ENCODE measurements at places on chromosomes 7 and 10.

- no peak for DNase-seq
Observed at GRCh38 chr7:158443688-158444483, 143.7 kb downstream of the PTPRN2 start.

- no peak for DNase-seq
Observed at GRCh38 chr7:28890137-28890536, 68.0 kb downstream of the TRIL start.

DNA sequence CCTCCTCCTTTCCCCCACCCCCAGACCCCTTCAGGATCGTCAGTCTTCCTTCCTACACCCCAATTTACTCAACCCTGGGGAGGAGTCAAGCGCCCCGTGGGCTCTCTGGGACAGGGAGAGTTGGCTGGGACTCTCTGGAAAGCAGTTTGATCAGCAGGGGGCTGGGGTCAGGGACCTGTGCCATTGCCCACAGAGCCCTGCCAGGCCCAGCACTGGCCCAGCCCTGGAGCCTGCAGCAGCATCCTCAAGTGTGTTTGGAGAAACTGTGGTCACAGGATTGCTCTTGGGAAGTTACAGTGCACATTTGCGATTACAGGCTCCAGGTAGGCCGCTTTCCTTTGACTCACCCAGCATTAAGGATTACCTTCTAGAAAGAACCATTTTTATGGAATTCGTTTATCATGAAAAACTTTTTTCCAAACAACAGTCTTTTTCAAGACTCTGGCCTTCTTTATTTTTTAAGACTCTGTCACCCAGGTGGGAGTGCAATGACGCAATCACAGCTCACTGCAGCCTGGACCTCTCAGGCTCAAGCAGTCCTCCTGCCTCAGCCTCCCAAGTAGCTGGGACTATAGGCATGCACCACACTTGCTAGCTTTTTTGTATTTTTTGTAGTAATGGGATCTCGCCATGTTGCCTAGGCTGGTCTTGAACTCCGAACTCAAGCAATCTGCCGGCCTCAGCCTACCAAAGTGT, 50.7 kb downstream of the CHST3 start:
- DNase-seq: no peak

GRCh38 chr10:88211230-88211629, 347.8 kb downstream of the PTEN start:
- no peak for DNase-seq

DNA sequence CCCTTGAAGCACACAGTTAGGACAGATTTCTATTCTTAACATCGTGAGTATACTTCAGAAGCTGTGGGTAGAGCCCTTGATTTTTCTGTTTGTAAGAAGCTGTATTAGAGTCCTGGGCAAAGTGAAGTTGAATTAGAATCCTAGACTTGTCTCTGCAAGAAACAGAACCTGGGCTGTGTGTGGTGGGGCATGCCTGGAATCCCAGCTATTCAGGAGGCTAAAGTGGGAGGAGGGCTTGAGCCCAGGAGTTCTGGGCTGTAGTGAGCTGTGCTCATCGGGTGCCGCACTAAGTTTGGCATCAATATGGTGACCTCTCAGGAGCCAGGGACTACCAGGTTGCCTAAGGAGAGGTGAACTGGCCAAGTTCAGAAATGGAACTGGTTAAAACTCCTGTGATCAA, 183.4 kb downstream of the GNAI1 start:
- DNase-seq: no peak

DNA sequence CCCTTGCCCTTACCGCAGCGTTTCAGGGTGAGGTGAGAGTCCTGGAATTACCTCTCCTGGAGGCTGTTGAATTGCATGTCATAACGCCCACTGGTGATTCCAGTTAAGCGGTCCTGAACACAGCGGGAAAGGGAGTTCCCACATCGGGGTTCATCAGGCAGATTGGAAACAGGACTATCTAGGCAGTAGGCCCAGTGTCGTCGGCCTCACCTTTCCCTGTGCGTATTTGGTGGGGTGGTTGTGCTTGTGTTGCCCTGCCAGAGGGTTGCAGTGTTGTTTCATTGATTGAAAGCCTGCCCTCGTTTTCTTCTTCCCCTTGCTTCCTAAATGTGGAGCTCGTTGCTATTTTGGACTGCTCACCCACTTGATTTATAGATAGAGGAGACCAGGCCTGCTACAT, 10.6 kb upstream of the SUN1 start:
- DNase-seq: no peak

GRCh38 chr7:114466917-114467316, 52.3 kb downstream of the FOXP2 start:
- DNase-seq: no peak

GRCh38 chr10:123521076-123521475, 145.1 kb upstream of the GPR26 start:
- no peak for DNase-seq

DNA sequence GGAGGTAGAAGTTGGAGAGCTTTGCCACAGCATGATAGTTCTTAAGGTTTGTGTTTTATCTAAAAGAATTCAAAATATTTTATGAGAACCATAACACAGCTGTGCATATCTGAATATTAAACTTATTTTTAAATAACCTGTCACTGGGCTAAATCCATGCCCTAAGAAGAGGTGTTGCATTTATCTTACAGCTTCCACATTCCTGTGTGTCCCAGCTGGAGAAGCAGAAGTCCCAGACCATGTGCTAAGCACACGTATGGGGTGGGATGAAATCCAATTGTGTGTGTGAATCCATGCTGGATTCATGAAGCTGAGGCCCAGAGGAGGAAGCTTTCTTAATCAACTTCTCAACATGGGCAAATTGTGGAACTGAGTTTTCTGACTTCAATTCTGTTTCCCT, 121.5 kb downstream of the PKD1L1 start:
- DNase-seq: no peak

DNA sequence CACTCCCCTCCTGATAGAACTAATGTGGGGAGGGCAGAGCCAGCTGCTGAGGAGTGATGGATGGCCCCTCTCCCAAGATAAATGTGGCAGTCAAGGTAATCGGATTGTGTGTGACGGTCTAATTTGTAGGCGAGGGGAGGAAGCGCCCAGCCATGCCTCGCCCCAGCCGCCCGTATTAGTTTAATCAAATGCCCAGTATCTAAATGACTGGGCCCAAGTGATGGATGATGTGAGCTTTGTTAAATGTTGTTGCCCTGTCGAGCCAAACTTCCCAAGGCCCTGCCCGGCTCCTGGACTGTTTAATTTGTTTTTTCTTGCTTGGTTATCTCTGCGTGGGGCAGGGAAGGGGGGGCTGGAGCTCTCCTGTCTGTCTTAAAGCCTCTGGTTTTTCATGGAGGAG, 88.4 kb upstream of the PPIF start:
- no peak for DNase-seq

GRCh38 chr10:126478546-126478945, 90.3 kb upstream of the ADAM12 start:
- no peak for DNase-seq

GRCh38 chr10:93288679-93289634, 193.2 kb downstream of the MYOF start:
- peak; percentile 25 for DNase-seq

DNA sequence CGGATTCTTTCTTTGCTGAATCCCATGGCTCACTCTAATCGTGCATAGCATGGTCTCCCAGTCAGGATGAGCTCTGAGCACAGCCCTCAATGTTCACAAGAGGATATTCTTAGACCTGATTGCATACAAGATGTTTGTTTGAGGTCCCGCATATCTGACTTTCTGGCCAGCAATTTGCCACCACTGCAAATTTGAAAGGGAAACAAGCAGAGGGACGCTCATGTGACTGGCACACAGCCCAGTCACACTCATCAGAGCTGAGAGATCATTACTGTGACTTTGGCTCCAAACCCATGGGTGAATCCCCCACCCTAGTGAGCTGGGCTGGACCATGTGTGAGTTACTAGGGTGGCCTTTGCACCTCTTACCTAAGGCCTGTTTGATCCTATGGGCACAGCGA, 9.9 kb downstream of the TAS2R41 start:
- no peak for DNase-seq

- DNase-seq: no peak
Observed at GRCh38 chr10:3207351-3207750, 34.8 kb upstream of the PITRM1 start.

DNA sequence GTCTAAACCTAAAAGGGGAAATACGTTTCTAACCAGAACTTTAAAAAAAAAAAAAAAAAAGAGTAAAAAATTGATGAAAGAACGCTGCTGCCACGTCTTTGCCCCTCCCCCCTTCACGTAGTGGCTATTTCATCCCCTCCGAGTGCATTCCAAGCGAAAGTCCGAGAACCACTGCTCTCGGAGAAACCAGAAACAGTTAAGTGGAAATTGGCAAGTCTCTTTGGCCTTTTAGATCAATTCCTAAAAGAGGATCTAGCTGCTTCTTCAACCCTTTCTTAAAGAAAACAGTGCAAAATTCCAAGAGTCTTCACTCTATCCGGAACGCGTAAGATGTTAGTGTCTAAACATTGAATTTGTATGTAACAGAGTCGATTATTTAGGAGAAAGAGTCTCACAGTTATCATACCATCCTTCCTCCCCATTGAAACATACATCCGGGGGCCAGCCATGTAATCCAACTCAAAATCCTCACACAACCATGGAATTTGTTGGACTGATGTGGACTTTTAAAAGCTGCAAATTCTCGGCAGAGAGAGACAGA, 1.1 kb downstream of the P4HA1 start:
- peak; percentile 37 for DNase-seq

DNA sequence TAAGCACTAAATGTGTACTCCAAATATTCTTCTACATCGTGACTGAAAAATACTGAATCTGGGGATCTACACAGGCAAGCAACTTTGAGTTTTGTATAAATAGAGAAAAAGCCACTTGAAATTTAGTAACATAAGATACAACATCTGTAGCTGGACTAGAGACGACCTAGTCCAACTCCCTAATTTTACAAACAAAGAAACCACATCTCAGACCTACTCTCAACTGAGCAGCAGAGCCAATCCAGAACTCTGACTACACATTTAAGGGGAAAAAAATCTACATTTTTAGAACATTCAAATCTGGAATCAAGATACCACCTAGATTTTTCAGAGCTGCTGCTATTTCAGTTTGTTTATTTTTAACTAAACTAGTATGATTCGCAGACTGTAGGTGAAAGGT, 88.9 kb downstream of the CABCOCO1 start:
- no peak for DNase-seq

DNA sequence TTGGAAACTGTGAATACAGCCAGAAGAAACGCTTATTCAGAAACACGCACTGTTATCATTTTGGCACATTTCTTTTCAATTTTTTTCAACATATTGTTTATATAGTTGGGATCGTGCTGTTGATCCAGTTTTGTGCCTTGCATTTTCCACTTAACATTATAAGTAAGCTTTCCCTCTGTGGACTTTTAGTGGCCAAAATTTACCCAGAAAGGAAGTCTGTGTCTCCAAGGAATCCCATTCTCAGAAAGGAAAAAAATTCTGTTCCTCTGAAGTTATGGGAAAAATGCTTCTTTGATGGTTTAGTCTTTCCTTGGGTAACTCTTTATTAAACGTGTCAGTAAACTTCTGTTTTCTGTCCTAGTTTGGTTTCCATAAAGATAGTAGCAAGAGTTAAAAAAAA, 280.0 kb downstream of the REEP3 start:
- no peak for DNase-seq

DNA sequence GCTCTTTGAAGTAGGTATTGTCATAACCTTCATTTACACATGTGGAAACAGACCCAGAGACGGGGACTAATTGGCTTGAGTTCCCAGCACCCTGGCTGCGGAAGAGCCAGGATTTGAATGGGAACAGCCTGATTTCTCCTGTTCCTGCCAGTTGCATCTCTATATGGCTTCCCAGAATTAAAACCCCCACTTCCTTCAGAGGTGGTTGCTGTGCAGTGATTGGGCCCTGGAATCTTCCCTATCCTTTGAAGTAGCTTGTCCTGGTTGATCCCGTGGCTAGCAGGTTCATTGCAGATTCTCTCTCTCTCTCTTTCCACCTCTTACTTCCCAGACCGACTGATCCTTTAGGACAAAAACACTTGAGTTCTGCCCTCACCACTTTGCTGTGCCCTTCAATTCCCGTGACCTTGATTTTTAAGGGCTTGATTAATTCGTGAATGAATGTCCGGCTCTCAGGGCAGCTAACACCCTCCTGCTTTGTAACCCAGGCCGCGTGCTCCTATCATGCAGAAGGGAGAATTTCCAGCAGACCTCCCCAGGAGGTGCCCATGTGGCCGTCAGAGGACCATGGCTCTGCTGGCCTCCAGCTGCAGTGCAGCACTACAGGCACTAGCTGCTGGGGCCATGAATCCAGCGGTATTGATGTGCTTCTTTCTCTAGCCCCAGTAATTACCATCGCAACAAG, 120.6 kb upstream of the AGK start:
- DNase-seq: no peak

GRCh38 chr7:43077732-43078391, 34.6 kb upstream of the HECW1 start:
- DNase-seq: no peak

DNA sequence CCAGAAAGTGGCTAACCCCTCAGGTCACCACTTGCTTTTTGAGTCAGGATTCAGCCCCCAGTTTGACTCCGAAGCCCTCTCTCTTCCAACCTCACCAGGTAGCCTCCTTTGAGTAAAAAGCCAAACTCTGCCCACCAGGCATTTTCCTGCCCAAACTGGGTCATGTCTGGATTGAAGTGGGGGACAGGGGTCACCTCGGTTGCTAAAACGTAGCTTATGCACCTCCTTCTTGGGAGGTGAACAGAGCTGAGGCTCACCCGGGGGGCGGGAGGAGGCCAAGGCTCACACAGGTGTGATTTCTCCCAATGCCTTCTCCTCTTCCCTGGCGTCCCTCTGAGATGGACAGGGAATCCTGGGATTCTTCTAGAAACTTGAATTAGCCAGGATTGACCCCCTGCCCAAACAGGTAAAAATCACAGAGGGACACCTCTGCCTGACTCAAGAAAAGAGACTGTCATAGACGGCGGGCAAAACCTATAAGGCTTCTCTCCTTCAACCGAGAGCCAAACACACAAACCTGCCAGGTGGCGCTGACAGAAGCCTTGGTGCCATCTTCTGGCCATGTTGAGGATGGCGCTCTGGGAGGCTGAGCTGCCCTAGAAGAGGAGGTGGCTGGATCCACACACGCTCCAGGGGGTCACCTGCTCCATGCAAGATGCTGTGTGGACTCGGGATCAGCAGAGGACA, 51.6 kb downstream of the PRLHR start:
- peak; percentile 42 for DNase-seq

- no peak for DNase-seq
Observed at GRCh38 chr7:81659697-81660395, 110.0 kb downstream of the HGF start.

- DNase-seq: no peak
Observed at GRCh38 chr7:108634036-108634435, 64.4 kb downstream of the DNAJB9 start.

DNA sequence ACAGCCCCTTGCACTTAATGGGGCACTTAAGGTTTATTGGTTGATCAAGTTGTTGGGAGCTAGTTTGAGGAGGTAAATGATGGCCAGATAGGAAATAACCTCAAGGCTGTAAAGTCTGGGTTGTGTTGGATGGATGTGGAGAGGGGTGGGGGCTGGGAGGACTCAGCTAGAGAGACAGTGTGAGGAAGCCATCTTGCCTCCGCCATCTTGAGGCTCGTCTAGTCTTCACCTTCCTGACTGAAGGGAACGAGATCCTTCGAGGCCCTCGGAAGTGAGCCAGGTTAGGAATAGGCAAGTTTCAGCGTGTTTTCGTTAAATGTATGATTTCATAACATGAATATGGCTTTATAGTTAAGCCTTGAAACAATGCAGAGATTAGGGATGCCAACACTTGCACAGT, 5.5 kb downstream of the GALNT17 start:
- no peak for DNase-seq
